ENCODE measurements at places on chromosomes 13 and 19.

GRCh38 chr19:13102666-13103580, at the start of gene LYL1:
TSS of gene LYL1 (minus strand) at chr19:13102858. CDS start at chr19:13101171, 1,687 bp downstream.
- peak; percentile 89 for DNase-seq

DNA sequence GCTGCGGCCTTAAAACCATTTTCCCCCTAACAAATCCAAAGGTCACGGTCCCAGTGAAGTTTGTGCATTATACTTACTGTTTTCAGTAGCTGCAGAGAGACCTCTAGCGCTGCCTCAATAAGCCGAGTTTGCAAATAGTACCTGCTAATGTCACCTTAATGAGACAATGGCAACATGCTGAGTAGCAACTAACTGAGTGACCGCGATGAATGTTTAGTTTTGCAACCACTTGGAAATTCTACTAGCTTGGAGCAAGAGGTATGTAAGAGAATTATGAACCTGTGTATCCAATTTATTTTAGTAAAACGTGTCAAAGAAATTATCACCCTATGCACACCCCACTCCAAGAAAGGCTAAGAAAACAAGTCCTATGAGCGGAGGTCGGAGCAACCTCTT, 1.2 kb downstream of the KPNA3 start:
- no peak for DNase-seq

- no peak for DNase-seq
Observed at GRCh38 chr13:86840250-86841191, 830.6 kb upstream of the SLITRK5 start.

DNA sequence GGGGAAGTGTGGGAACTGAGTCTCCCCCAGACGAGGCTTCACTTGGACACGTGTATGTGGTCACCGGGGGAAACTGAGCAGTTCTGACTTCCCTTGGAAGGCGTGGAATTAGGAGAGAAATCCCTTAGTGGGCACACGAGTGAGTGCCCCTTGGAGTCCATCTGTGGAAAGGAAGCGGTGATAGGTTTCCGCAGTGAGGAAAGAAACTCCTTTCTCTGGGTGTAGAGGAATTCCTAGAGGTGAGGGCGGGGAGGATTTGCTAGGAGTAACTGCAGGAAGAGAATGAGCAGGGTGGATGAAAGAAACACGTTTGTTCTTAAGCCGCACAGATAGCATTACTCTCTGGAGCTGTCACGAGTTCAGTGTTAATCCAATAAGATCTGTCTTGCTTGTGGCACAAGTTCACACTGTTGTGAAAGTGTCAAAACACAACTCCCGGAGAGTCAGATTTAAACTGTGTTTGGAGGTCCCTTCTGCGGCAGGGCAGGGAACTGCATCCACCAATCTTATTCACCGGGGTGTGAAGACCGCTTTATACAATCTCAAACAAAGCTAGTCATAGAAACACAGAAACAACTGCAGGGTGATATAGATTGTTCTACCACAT, 1.2 kb downstream of the KL start:
- DNase-seq, result no peak

DNA sequence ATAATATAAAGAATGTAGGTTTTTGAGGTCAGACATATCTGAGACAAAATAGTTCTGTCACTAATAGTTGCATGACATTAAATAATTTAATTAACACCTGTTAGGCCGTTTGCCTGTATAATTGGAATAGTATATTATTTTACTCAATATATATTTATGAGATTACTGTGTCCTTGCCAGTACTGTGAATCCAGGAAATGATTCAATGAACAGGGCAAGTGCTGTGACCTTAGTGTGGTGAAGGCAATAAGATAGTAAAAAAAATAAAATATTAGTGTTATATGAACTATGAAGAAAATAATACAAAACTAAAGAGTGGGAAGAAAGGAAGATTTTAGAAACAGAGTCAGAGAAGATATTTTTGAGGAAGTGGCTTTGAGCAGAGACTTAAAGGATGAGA, 403.7 kb downstream of the PCDH9 start:
- DNase-seq, result no peak

DNA sequence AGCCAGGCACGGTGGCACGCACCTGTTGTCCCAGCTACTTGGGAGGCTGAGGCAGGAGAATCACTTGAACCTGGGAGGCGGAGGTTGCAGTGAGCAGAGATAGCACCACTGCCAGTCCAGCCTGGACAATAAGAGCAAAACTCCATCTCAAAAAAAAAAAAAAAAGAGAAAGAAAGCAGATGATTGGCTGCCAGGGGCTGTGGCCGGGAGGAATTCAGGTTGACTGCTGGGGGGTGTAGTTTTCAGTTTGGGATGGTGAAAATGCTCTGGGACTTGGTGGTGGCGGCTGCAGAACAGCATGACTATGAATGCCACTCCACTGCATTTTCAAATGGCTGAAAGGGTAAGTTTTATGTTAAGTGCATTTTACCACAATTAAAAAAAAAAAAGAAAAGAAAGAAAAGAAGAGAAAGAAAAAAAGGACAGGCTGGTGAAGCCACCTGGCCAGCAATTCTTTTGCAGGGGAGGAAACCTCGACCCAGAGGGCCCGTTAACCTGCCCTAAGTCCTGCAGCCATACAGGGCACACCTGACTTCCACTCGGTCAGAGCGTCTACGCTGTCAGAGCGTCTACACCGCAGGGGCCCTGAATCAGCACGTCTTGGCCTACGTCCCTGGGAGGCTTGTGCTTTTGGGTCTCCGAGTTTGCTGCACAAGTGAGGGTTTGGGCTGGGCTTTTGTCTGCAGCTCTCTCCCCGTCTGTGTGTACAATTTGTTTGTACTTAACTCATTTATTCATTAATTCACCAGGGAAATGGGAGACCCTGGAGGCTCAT, 3.6 kb downstream of the ISOC2 start:
- DNase-seq, result no peak

GRCh38 chr19:41175801-41176777, 16.9 kb upstream of the CYP2S1 start:
- DNase-seq, result no peak

DNA sequence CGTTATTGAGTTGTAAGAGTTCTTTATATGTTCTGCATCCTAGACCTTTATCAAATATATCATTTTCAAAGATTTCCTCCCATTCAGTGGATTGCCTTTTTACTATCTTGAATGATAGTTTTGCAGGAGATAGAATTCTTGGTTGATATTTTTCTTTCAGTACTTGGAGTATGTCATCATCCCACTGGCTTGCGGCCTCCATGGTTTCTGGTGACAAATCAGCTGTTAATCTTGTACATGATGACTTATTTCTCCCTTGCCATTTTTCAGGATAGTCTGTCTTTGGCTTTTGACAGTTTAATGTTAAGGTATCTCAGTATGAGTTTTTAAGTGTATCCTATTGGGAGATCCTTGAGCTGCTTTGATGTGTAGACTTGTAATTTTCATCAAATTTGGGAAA, 8.5 kb downstream of the ZNF557 start:
- DNase-seq, result no peak

DNA sequence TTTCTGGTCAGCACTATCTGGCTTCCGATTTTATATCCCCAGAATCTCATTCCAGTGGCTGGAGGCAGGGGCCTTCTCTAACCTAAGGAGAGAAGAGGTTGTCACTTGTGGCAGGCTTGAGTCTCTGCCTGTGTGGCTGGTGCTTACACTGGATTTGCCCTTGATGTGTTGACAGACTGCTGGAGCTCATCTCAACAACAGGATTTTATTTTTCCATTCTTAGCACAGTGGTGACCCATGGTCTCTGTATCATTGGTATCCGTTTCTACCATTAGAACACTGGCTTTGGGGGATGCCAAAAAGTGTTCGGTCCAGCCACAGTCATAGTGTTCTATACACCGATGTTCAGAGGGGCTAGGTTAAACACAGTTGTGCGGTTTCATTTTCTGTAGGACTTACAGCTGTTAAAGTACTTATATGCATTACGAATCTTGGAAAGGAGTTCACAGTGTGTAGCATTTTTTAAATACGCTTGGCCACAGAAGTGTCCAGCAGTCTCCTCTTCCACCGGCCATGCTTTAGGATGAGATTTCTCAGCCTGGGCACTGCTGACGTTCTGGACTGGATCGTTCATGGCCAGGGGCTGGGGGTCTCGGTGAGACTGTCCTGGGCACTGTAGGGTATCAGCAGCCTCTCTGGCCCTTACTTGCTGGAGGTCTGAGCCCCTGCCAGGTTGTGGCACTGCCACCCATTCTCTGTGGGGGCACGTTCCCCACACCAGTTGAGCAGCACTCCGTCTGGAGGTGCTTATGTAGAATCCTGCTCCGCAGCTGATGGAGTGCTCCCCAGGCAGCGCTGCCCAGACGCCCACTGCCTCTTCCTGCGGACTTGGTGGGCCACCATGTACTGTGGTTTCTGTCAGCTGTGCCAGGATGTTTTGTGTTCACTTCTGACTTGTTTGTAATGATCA, 41.4 kb upstream of the TEX29 start:
- no peak for DNase-seq

DNA sequence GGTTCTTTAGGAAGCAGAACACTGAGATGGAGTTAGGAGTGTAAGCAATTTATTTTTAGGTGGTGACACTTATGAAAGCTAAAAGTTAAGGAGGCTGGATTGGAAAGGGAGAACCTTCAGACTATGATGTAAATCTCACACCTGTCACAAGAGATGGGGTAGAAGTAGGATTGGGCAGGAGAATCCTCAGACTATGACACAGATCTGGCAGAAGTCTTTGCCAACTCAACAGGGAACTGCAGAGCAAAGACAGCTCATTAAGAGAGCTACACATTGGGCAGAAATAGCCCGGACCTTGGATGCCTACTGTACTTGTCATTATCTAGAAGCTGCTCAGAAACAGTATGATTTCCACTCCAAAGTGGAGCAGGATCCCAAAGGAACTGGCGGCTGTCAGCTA, 134.4 kb downstream of the DNAJC15 start:
- no peak for DNase-seq

DNA sequence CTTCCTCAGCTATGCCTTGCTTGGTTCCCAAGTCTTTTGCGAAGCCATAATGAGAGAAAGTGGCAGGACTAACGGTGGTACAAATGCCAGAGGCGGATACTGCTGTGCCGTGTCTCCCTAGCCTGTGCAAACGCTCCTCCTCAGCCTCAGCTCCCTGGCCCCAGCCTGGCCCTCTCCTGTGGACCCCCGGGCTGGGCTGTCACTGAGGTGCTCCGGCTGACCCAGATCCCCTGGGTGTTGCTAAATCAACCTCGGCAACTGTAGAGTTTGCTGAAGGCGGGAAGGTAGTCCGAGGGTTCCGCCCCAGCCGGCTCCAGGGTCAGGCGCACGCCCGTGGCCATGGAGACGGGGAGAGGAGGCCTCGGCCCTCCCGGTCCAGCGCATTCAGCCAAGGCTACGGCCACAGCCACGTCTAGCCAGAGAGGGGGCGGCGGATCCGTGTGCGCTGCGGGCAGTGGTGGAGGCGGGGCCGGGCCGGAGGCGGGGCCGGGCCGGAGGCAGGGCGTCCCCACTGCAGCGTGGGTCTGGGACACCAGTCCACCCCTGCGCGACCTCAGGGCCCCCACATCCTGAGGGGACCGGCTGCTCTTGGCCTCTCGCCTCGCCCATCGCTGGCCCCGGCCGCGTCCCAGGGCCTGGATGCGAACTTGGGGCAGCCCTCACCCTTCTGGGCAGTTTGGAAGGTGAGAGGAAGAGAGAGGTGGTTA, 16.4 kb upstream of the ZNF492 start:
- DNase-seq, result no peak

DNA sequence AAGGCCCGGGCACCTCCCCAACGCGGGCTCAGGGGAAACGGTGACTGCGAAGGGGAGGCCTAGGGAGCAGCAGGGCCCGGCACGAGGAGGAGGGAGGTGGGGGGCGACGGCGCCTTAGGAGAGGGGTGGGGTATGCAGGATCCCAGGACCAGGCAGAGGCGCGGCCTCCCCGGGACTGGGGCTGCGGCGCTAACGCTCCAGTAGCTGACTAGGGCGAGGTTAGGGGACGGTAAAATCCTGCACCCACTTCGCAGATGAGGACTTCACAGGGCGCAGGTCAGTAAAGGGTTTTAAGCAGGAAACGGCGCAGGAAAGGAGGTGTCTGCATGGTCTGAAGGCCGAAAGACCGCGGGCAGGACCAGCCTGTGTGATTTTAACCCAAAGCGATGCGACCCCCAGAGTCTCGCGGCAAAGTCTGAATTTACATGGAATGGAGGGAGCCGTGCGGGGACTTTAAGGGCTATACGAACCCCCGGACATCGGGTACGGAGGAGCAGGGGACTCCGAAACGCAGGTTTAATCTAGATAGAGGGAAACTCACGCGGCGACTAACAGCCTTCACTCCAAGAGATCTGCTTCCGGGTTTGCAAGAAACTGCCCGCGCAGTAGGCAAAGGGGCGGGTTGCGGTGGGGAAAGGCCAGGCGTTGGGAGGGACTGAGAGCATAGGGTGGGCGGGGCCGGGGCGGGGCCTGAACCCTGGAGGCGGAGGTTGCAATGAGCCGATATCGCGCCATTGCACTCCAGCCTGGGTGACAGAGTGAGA, at the start of gene ZNF665:
TSS of gene ZNF665 (minus strand) at position 588 of the 764 bp plus-strand sequence. CDS start 10,460 bp downstream, outside the sequence.
- peak; percentile 82 for DNase-seq

- no peak for DNase-seq
Observed at GRCh38 chr13:30366088-30366487, 56.2 kb upstream of the UBE2L5 start.

GRCh38 chr19:45587873-45588272, 3.3 kb upstream of the OPA3 start:
- no peak for DNase-seq

DNA sequence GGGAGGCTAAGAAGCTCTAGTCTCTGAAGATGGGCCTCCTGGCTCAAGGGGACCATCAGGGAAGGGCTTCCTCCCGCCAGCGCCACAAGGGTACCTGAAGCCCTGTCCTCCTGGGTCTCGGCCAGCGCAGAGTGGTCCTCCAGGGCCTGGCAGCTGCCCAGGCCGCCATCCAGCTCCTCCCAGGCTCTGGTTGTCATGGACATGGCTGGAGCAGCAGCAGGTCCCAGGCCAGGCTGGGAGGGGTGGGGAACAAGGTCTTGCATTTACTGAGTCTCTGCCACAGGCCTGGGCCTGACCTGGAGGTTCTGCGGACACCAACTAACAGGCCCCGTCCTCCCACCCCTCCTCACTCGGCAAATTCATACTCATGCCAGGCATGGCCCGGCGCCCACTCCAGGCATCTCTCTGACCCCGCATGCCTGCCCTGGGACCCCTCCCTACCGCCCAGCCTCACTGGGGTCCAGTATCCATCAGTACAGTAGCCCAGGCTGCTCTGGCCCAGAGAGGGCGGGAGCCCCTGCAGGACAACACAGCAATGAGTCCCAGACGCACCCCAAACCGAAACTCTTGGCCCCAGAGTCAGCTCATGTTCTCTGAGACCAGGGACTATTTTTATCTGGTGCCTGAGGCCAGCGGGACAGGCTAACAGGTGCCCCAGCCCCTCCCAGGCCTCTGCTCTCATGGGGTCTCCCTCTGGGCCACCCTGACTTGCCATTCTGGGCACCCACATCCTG, 938 bp downstream of the JSRP1 start:
- DNase-seq, result peak; percentile 35

GRCh38 chr19:14472202-14472938, 2.8 kb downstream of the PTGER1 start:
- peak; percentile 85 for DNase-seq

All from BE2C (cell line).